Astrocyte (in vitro differentiated cells and primary cell): ENCODE measurements at places on chromosomes 7 and 10. TPM values are rescaled to one million over a fixed set of nuclear protein-coding genes. Genes with fewer than 3 reads are reported as not detected.

Gene GRM3
- total RNA-seq: not detected in 2 replicates

DNA sequence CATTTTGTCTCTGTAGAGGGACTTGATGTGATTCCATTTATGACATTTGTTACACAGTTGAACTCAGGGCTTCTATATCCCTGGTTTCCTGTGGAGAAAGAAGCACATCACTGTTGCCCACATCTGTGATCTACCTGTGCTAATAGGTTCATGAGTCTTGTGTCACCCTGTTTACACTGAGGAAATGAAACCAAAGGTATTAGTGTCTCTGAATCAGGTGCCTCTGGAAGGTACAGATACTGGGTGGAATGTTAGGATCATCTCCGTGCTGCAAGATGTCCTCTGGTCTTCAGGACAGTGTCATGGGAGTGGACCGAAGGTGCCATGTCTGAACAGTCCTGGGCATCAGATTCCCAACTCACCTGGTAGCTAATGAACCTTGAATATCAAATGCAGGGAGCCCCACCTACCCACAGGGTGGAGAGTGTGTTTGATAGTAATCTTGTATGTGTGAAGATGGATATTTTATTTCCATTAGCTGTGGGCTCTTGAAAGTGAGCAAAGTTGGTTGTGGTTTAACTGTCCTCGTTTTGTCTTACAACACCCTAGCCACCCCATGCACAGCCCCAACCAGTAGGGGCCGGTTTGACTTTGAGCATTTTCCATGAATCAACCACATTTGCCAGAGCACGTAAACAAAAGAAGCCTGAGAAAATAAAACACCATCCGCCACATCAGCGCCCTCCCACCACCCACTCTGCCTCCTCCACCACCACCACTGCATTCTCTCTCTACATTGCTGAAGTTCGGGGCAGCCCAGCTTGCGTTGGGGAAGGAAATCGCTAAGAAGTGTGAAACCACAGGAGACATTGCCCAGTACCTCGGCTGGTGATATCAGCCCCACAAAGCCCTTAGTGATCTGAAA lies 40.7 kb downstream of the TARP start:
- no peak overlapping the region for H3K27ac ChIP-seq
- H3K4me3 ChIP-seq: no peak overlapping the region
- H3K4me1 ChIP-seq: peaks cover 7% of the 10 kb centered on the region
- peaks cover 6% of the 10 kb centered on the region for H3K36me3 ChIP-seq

DNA sequence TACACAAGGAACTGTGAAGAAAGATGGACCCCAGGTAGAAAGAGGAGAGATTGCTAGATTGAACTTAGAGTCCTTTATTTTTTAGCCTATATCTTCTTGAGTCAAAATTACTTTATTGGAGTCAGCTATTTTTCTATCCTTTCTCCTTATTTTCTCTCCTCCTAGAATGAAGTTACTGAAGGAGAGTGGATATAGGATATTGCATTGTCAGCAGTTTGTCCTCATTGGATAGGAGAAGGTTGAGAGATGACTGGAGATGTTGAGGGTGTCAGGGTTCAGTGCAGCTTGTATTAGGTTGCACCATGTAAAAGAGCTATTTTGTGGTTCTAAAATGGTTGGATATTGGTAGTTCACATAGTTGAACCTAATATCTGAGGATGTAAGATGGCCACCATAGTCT lies 5.5 kb downstream of the LRMDA start:
- H3K27me3 ChIP-seq: peaks cover 35% of the 10 kb centered on the region
- H3K36me3 ChIP-seq: no peaks in the 10 kb centered on the region
- H3K27ac ChIP-seq: no peak overlapping the region
- no peak overlapping the region for H3K4me3 ChIP-seq
- DNase-seq: no peak

DNA sequence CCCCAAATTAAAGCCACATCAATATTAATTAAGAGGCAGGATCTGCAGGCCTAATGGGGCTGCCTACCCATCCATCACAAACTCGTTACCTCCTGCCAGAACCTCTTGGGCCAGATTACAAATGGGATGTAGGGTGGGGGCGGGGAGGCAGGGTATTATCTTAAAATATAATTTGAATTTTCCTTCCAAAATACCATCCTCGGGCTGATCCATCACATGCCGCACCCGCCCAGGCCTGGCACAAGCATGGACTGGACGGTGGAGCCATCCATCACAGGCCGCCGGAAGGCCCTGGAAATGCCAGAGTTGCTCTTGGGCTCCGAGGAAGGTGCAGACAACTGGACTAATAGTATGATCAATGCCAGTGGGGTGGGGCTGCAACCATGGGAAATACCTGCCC lies 212.8 kb downstream of the GRID1 start:
- H3K4me3 ChIP-seq: no peak overlapping the region
- no peak for DNase-seq
- no peaks in the 10 kb centered on the region for H3K36me3 ChIP-seq
- no peaks in the 10 kb centered on the region for H3K4me1 ChIP-seq
- H3K27ac ChIP-seq: no peak overlapping the region
- no peaks in the 10 kb centered on the region for H3K27me3 ChIP-seq

DNA sequence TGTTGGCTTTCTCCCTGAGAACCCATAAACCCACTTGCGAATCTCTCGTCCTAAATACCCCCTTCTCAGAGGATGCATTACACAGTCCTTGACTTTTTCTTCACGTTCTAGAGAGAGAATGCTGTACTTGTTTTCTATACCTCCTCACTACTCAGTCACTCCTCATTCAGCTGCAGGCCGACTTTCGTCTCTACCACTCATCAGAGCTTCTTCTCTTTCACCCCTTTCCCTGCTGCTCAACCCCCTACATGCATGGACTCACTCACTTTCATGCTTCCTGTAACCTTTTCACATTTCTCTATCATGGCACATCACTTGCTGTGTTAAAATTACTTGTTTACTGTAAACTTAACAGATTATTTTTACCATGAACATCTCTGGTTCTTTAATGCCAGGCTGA lies 19.8 kb downstream of the MDFIC start:
- H3K27ac ChIP-seq: no peak overlapping the region
- H3K27me3 ChIP-seq: no peaks in the 10 kb centered on the region
- peaks cover 17% of the 10 kb centered on the region for H3K4me1 ChIP-seq

Gene GRID2IP
- 0.07 and 0.09 TPM in 2 replicates for total RNA-seq

GRCh38 chr7:130226333-130226732 lies 18.7 kb downstream of the SSMEM1 start:
- no peaks in the 10 kb centered on the region for H3K27me3 ChIP-seq
- no peak overlapping the region for H3K27ac ChIP-seq
- no peaks in the 10 kb centered on the region for H3K36me3 ChIP-seq

- no peak overlapping the region for H3K4me3 ChIP-seq
- peaks cover 2% of the 10 kb centered on the region for H3K36me3 ChIP-seq
- H3K27ac ChIP-seq: no peak overlapping the region
Observed at GRCh38 chr10:871951-872403, 59.5 kb downstream of the LARP4B start.

DNA sequence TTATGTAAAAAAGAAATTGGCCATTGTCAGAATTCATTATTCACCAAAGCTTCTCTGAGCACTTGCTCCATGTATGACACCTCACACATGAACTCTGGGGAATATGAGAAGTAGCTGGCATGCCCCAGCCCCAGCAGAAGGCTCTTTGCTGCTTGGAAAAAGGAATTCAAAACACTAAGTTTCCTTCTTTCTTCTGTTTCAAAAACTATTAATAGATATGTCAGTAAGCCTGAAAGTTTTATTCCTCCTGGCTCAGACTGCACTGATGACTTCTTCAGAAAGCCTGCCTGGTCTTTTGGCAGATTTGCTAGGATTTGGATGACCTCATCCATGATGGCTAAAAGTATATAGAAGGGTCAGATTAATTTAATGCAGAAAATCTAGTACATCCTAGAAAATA lies 511.0 kb downstream of the GFRA1 start:
- no peak overlapping the region for H3K4me3 ChIP-seq
- H3K4me1 ChIP-seq: no peaks in the 10 kb centered on the region
- no peaks in the 10 kb centered on the region for H3K27me3 ChIP-seq
- no peaks in the 10 kb centered on the region for H3K36me3 ChIP-seq

- H3K36me3 ChIP-seq: peaks cover 11% of the 10 kb centered on the region
- H3K27me3 ChIP-seq: no peaks in the 10 kb centered on the region
- no peak overlapping the region for H3K4me3 ChIP-seq
- H3K4me1 ChIP-seq: no peaks in the 10 kb centered on the region
- DNase-seq: peak; percentile 25
Observed at GRCh38 chr10:75019370-75019769, 92.1 kb upstream of the SAMD8 start.

- no peak overlapping the region for H3K27ac ChIP-seq
- no peaks in the 10 kb centered on the region for H3K36me3 ChIP-seq
- H3K4me1 ChIP-seq: no peaks in the 10 kb centered on the region
- peak; percentile 39 for DNase-seq
- no peak overlapping the region for H3K4me3 ChIP-seq
Observed at GRCh38 chr7:106947244-106947728, 82.2 kb downstream of the PIK3CG start.

Gene NOC3L
- 20.2 and 21.6 TPM in 2 replicates for total RNA-seq

Gene FKBP6
- not detected in 2 replicates for total RNA-seq

GRCh38 chr10:20215547-20216152 lies 399.4 kb downstream of the PLXDC2 start:
- no peak overlapping the region for H3K27ac ChIP-seq
- H3K4me3 ChIP-seq: no peak overlapping the region
- no peaks in the 10 kb centered on the region for H3K27me3 ChIP-seq
- H3K36me3 ChIP-seq: no peaks in the 10 kb centered on the region

GRCh38 chr7:111229916-111230315 lies 139.0 kb downstream of the LRRN3 start:
- H3K27ac ChIP-seq: no peak overlapping the region
- peak; percentile 47 for DNase-seq
- no peaks in the 10 kb centered on the region for H3K27me3 ChIP-seq
- H3K4me1 ChIP-seq: peaks cover 9% of the 10 kb centered on the region

- no peak for DNase-seq
- H3K27me3 ChIP-seq: no peaks in the 10 kb centered on the region
- peaks cover 17% of the 10 kb centered on the region for H3K4me1 ChIP-seq
- H3K27ac ChIP-seq: no peak overlapping the region
- no peak overlapping the region for H3K4me3 ChIP-seq
- H3K36me3 ChIP-seq: peaks cover 27% of the 10 kb centered on the region
Observed at GRCh38 chr7:135164357-135165061, 6.0 kb downstream of the CYREN start.

DNA sequence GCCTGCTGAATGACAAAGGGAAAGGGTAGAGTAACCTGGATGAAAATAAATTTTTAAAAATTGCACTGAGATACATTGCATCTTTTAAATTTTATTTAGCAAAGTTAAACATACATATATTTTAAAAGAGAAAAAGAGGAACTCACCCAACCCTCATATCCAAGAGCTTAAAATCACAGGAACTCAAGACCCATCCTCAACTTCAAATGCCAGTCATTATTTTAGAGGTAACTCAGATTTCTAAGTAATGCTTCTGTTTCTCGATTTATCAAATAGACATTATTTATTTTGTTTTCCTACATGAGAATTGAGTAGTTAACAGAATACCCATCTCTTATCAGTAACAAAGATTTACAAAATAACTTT lies 32.4 kb upstream of the KMT2E start:
- peaks cover 58% of the 10 kb centered on the region for H3K4me1 ChIP-seq
- DNase-seq: no peak
- peak overlapping the region; percentile 98 for H3K27ac ChIP-seq
- H3K4me3 ChIP-seq: no peak overlapping the region

Gene FHIP2A
- 36.1 and 38.2 TPM in 2 replicates for total RNA-seq
